CD4-positive, alpha-beta T cell treated with Interleukin-21 for 1 hour (primary cell): ENCODE measurements at places on chromosomes 3 and 15.

- no peak for DNase-seq
These were observed 31.8 kb downstream of the IQGAP1 start for GRCh38 chr15:90419738-90420406.

DNA sequence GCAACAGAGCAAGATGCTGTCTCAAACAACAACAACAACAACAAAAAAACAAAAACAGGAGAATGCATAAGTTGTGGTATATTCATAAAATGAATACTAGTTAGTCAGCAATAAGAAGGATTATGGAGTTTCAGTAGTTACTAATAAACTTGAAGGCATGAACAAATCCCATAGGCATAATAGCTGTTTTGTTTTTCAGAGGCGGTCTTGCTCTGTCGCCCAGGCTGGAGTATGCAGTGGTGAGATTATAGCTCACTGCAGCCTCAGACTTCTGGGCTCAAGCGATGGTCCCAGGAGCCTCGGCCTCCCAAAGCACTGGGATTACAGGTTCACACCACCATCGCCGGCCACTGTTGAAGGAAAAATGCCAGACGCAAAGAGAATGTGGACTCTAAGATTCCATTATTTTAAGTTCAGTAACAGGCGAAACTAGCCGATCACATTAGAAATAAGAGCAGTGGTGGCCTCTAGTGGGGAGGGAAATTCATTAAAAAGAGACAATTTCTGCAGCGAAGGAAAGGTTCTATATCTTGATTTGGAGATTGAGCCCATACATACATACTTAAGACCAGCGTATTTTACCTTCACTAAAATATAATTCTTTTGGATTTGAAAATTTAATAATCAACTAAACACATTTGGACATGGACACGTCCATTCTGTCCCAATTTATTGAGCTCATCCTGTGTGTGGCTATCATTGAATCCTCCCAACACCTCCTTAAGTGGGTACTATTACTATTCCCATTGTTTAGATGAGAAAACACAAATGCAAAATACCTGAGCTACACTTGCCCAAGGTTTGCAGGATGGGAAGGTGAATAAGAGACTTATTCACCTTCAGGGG lies 27.4 kb upstream of the HDAC11 start:
- DNase-seq = peak; percentile 73

GRCh38 chr3:129727707-129728106 lies 121.2 kb upstream of the PLXND1 start:
- DNase-seq = no peak

- no peak for DNase-seq
These were observed 11.9 kb downstream of the SMAD6 start for GRCh38 chr15:66713843-66714508.

GRCh38 chr15:71508081-71508682 lies 302.2 kb upstream of the NR2E3 start:
- no peak for DNase-seq

DNA sequence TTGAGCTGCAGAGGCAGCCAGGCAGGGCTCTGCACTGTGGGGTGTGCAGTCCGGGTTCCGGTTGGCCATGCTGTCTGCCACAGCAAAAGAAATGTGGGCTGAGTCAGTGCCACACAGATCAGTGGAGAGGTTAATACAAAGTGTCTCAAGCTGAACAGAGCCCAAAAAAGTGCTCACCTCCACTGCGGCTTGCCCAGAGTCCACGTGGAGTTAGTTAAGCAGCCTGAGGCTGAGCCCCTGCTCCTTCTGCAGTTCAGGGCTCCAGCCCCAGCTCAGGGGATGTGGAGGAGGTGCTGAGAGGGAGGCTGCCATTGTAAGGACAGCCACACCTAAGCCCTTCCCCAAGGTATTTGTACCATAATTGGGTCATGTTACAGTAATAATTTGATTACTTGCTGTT lies 85.3 kb downstream of the LRRK1 start:
- no peak for DNase-seq

- DNase-seq = no peak
These were observed 24.3 kb downstream of the CD200R1L start for GRCh38 chr3:112822064-112823055.

GRCh38 chr15:33778852-33779251 lies 189.4 kb upstream of the CHRM5 start:
- DNase-seq = no peak

DNA sequence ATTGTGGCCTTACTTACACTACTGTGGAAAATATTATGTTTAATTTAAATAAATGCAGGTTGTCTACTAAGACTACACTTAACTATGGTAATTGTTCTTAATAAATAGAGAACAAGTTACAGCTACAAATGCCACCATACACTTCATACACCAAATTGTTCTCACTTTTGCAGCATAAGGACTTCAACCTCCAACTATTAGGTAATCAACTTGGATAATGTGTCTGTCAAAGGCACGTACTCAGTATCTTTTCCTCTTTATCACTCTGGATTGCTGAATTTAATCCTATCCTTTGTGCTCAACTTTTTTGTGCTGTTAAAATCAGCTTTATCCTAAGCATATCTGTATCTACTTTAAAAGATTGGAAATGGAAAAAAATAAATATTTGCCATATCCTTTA lies 41.6 kb upstream of the TMEM87A start:
- no peak for DNase-seq

DNA sequence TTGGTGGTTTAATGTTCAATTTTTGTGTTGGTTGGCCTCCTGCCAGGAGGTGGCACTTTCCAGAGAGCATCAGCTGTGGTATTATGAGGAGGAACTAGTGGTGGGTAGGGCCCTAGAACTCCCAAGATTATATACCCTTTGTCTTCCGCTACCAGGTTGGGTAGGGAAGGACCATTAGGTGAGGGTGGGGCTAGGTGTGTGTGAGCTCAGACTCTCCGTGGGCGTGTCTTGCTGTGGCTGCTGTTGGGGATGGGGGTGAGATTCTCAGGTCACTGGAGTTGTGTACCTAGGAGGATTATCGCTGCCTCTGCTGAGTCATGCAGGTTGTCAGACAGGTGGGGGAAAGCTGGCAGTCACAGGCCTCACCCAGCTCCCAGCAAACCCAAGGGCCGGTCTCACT lies 187.1 kb downstream of the DPH6 start:
- DNase-seq = no peak

- DNase-seq = no peak
These were observed 1.8 kb downstream of the MKRN2 start for GRCh38 chr3:12558706-12559105.

GRCh38 chr15:68749793-68750192 lies 70.9 kb downstream of the ANP32A start:
- DNase-seq = no peak

- no peak for DNase-seq
These were observed 176.0 kb downstream of the SOX2 start for GRCh38 chr3:181887685-181888084.

DNA sequence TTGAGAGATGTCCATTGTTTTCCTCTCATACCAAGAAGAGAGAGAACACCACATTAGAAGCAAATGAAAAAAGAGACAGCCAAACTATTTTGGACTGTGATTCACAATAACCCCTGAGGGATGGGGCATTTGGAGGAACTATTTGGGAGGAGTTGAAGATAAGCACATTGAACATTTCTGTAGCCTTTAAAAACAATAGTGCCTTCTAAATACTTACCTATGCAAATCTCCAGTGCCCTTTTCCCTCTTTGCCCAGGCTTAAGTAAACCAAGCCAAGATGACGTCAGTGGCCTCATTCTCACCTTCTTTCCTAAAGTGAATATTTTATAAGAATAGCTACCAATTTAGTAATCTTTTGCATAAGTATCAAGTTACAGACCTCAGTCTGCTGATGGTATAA lies 89.7 kb upstream of the COL8A1 start:
- DNase-seq = no peak

DNA sequence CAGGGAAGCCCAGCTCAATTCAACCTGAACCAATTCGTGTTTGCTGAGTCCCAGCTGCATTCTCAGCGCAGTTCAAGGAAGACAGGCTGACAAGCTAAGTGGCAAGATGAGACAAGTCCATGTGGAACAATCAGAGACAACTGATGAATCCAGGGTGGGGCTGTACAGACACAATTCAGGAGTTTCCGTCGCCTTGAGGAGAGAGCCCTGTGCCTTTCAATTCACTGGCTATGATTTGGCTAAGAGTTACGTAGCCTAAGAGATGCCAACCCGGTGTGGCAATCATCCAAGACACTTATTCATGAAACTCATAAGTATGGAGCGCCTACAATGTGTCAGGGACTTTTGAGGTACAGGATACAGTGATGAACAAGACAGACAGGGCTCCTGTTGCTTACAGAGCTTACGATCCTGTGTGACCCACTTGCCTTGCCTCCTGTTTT lies 15.5 kb upstream of the ZBED2 start:
- DNase-seq = peak; percentile 13

GRCh38 chr3:62451211-62451887 lies 78.0 kb upstream of the FEZF2 start:
- no peak for DNase-seq

GRCh38 chr3:9088441-9089353 lies 125.4 kb upstream of the RAD18 start:
- DNase-seq = no peak

GRCh38 chr3:87191641-87192040 lies 35.5 kb upstream of the CHMP2B start:
- no peak for DNase-seq
